ENCODE measurements at places on chromosomes 1 and 21.

DNA sequence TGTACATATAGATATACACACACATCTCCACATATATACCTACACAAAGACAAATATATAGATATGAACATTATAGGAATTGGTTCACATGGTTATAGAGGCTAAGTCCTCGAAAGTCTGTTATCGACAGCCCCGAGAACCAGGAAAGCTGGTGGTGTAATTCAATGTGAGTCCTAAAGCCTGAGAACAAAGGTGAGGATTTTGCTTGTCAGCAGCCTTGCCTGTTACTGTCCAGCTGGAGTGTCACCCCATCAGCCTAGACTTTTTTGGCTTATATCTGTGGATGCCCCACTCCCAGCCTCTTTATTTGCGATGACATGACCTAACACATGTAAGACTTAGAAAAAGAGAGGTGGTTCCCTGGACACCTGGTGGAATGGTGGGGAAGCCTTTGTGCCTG is 97.0 kb downstream of the GIPC2 start:
- no peak overlapping the region for H3K4me3 ChIP-seq
- peak overlapping the region; percentile 71 for H3K27ac ChIP-seq
- DNase-seq: no peak

DNA sequence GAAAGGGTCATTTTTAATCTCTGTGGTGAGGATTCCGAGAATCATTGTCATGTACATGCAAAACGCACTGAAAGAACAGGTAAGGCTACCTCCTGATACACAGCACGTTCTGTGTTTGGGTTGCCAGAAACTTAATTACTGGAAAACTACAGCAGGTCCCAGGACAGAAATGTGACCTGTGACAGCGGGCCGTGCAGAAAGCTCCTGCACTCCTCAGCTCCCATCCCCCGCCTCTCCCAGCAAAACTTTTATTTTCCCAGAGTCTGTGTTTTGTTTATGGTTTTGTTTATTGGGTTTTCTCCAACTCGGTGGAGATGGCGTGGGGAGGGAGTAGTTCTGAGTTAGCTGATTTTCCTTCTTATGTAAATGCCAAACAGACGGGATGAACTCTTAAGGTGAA is 44.7 kb downstream of the SLC44A3 start:
- no peak overlapping the region for H3K4me3 ChIP-seq
- no peaks in the 10 kb centered on the region for H3K4me1 ChIP-seq
- DNase-seq: no peak
- H3K27ac ChIP-seq: no peak overlapping the region

- H3K27me3 ChIP-seq: peaks cover 20% of the 10 kb centered on the region
- no peak overlapping the region for H3K27ac ChIP-seq
- H3K4me3 ChIP-seq: no peak overlapping the region
- no peaks in the 10 kb centered on the region for H3K36me3 ChIP-seq
These were observed 7.2 kb downstream of the LAD1 start for GRCh38 chr1:201391651-201392511.

GRCh38 chr1:77688939-77689338 is 6.5 kb upstream of the ZZZ3 start:
- peaks cover 3% of the 10 kb centered on the region for H3K4me1 ChIP-seq
- peaks cover 15% of the 10 kb centered on the region for H3K36me3 ChIP-seq
- no peak overlapping the region for H3K27ac ChIP-seq
- H3K27me3 ChIP-seq: no peaks in the 10 kb centered on the region
- no peak overlapping the region for H3K4me3 ChIP-seq
- no peak for DNase-seq

GRCh38 chr1:32741059-32741412 is 38.5 kb upstream of the SYNC start:
- H3K27ac ChIP-seq: no peak overlapping the region
- peak overlapping the region; percentile 75 for H3K4me3 ChIP-seq
- H3K4me1 ChIP-seq: no peaks in the 10 kb centered on the region
- H3K27me3 ChIP-seq: peaks cover 41% of the 10 kb centered on the region

DNA sequence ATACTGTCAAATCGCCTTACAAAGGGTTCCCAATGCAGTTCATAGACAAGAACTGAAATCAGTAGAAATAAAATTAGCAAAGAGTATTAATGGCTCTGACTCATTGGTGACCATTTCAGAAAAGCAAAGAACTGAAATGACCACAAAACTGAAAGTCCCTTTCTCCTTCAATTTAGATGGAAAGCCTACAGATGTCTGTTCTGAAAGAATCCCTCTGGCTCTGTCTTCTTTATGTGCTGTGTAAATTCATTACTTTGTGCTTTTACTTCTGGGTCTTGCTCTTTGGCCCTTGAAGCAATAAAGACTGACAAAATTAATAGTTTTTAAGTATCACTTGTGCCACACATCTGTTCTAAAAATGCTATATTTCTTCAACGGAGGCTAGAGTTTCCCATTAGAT is 62.7 kb upstream of the GPR89A start:
- H3K27ac ChIP-seq: no peak overlapping the region
- H3K27me3 ChIP-seq: peaks cover 16% of the 10 kb centered on the region
- no peaks in the 10 kb centered on the region for H3K36me3 ChIP-seq
- no peak for DNase-seq
- no peaks in the 10 kb centered on the region for H3K4me1 ChIP-seq
- no peak overlapping the region for H3K4me3 ChIP-seq

GRCh38 chr21:14870853-14871149 is 194.0 kb downstream of the NRIP1 start:
- no peaks in the 10 kb centered on the region for H3K36me3 ChIP-seq
- H3K27ac ChIP-seq: no peak overlapping the region
- H3K4me3 ChIP-seq: no peak overlapping the region
- no peaks in the 10 kb centered on the region for H3K27me3 ChIP-seq
- no peaks in the 10 kb centered on the region for H3K4me1 ChIP-seq

DNA sequence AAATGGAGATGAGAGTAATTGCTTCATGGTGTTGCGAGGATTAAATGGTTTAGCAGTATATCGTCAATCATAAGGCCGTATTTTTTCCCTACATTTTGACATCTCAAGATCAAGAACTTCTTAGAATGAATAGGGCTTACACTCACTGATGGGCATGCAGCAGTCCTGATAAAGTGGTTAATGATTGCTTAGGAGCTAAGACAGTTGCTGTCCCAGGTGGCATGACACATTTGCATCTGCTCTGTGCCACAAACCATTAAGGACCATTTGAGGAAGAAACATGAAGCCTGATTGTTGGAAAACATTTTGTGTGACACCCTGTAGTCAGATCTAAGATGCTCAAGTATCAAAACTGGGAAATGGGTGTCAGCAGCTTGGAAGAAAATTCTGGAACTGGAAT is 81.0 kb upstream of the SGIP1 start:
- no peak for DNase-seq
- H3K27me3 ChIP-seq: peaks cover 7% of the 10 kb centered on the region
- no peak overlapping the region for H3K27ac ChIP-seq
- H3K4me3 ChIP-seq: no peak overlapping the region

DNA sequence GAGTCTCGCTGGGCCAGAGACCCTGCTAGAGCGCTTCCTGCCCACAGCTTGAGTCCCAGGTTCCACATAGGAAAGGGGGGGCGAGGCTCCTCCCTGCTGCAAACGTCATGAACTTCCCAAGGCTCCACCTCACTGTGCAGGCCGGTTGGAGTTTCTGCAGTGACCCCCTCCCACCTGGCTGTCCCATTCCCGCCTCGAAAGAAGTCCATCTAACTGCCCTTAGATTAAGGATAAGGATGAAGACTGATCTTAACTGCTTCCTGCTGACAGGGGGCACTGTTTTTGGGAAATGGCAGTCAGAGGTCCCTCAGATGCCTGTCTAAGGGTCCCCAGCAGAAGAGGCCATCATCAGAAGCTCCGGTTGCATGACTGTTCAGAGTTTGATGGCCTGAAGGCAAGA is 62.7 kb downstream of the STUM start:
- H3K4me3 ChIP-seq: no peak overlapping the region
- H3K4me1 ChIP-seq: no peaks in the 10 kb centered on the region
- DNase-seq: no peak

- no peak overlapping the region for H3K4me3 ChIP-seq
- peaks cover 39% of the 10 kb centered on the region for H3K4me1 ChIP-seq
- peak overlapping the region; percentile 55 for H3K27ac ChIP-seq
- DNase-seq: peak; percentile 43
- peaks cover 68% of the 10 kb centered on the region for H3K36me3 ChIP-seq
- no peaks in the 10 kb centered on the region for H3K27me3 ChIP-seq
These were observed 9.0 kb downstream of the PRDX1 start for GRCh38 chr1:45512641-45513054.
